ENCODE measurements at places on chromosomes 7 and 10.
A peak's percentile ranks its signal among the peaks of the same experiment; 100 is the strongest.

GRCh38 chr7:35415411-35415822 is 161.5 kb upstream of the TBX20 start:
- no peak for DNase-seq

- DNase-seq, result no peak
These were observed 206.1 kb downstream of the CHRM2 start for GRCh38 chr7:137074391-137075030.

DNA sequence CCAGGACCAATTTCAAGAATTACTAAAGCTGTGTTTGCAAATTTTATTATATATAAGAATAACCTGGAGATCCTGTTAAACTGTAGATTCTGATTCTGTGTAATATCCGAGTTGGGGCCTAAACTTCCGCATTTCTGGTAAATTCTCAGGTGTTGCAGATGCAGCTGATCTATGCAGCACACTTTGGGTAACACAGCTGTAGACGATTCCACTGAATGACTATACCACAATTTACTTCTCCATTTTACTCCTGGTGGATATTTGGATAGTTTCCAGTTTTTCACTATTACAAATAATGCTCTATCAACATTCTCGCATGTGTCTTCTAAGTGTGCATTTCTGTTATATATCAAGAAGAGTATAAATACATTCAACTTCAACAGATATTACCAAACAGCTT is 7.5 kb downstream of the GDI2 start:
- no peak for DNase-seq

- no peak for DNase-seq
These were observed 213.4 kb downstream of the PPP1R3A start for GRCh38 chr7:113705439-113705838.

GRCh38 chr7:150938566-150938965 is 39.6 kb downstream of the KCNH2 start:
- peak; percentile 50 for DNase-seq

DNA sequence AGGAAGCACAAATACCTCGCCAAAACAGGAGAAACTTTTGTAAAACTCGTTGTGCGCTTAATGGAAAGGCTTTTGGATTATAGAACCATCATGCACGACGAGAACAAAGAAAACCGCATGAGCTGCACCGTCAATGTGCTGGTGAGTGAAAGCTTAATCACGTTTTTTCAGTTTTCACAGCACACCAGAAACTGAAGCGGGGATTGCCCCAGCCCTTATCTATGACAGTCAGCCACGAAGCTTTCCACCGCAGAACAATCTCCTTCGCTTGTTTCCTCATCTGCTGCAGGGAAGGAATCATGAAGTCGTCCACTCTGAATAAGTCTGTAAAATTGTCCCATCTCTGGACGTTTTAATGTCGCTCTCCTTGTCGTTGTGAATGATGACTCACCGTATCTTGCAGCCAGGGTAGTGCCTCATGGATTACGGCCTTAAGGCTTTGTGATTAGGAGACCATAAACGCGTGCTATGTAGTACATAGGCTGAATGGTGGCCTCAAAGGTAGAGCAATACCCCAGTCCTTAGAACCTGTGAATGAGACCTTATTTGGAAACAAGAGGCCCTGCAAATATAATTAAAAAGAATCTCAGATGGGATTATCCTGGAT is 174.9 kb upstream of the NPS start:
- no peak for DNase-seq

DNA sequence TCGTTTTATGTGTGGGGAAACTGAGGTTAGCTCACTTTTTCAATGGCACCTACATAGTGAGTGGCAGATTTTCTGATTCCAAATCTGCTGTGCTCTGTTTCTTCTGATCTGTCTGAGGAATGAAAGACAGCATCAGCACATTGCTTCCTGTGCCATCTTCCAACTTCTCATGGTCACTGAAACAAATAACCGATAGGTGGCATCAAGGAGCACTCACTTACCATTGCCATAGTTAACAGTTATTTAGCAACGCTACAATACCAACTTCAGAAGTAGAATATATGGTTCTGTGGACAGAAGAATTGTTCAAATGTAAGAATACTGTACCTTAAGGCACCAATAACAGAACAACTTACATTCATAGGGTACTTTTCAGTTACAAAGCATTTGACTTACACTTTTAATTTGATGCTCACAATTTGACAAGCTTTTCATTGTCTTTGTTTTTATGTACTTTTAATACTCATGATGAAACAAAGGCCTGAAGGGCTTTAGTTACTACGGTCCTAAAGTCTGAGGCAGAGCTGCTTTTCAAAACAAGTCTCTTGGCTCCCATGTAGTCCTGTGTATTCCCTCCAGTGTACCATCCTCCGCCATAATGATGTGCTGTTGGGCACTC is 228.9 kb upstream of the TCF7L2 start:
- peak; percentile 31 for DNase-seq

- DNase-seq, result no peak
These were observed 127.8 kb downstream of the CELF2 start for GRCh38 chr10:11145495-11145855.

DNA sequence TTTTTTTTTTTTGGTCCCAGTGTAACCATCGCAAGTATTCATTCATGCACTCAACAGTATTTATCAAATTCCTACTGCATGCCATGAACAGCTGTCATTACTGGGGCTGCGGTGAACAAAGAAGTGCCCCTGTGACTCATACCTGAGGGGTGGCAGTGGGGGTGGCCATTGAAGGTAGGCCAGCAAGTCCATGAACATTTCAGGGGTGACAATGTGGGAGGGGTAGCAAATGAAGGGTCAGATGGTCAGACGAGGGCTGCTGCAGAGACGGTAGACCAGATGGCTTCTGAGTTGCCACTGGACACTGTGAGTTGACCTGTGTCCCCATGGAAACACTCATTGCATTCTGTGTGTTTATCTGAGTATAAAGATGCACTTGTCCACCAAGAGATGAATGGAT is 92.5 kb upstream of the PITRM1 start:
- no peak for DNase-seq

DNA sequence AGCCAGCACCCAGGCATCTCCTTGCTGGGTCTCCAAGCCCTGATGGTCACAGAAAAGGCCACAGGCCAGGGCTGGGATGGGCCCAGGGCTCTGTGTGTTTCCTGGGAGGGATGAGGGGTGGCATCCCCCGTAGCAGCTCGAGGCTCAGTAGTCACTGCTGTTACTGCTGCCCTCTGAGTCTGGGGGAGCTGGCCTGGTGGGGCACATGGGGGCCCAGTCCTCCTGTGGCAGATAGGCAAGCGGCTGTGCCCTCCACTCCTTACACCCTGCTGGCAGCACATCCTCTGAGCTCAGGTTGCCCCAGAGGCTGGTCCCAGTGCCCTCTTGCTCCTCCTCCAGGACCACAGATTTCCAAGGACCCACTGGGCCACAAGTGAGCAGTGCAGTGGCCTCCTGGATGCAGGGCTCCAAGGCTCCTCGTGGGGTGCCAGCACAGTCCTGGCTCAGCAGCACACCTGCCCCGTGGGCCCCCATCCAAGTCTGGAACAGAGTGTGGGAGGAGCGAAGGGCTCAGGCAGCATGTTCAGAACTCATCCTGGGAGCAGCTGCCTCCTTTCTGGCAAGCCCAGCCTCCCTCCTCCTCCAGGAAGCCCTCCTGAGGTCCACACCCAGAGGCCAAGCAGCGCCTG is 31.5 kb upstream of the TUBB8 start:
- no peak for DNase-seq

GRCh38 chr7:147771344-147771743 is 819.2 kb upstream of the C7orf33 start:
- no peak for DNase-seq
